ENCODE measurements at places on chromosomes 7 and 10.

- DNase-seq, result no peak
Observed at GRCh38 chr10:21760332-21760731, 226.3 kb downstream of the MLLT10 start.

GRCh38 chr7:1526271-1526754, 4.2 kb upstream of the MAFK start:
- DNase-seq, result no peak

- no peak for DNase-seq
Observed at GRCh38 chr7:98653601-98654310, 36.7 kb downstream of the NPTX2 start.

- no peak for DNase-seq
Observed at GRCh38 chr10:117138838-117139580, 939 bp upstream of the VAX1 start.

- no peak for DNase-seq
Observed at GRCh38 chr7:20785157-20786048, 1.3 kb downstream of the SP8 start.

GRCh38 chr7:76122516-76123239, 74.8 kb downstream of the MDH2 start:
- no peak for DNase-seq

DNA sequence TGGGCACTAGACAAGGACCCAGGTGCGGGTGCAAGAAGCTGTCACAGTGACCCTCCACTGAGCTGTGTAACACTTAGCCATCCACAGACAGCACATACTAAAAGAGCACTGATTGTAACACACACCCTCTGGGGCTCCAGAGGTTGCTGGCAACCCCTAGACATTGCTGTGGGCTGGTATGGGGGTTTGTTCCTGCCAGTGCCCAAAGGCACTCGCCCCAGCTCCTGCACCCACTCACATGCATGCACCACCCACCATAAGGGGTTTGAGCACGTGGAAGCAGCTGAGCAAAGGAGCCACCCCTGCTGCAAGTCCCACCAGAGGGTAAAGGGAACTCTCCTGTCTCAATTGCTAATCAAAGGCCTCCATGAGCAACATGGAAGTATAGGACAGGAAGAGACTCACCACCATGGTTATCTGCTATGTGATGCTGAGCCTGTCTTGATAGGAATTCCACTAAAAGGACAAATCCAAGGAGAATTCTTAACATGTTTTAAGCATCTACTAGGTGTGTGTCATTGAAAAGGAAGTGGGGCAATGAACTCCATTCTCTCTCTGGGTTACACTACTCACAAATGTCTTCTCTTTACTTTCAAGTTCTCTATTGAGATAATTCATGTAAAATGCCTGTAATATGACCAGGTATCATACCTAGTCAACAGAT, 103.1 kb downstream of the GFRA1 start:
- no peak for DNase-seq

GRCh38 chr10:20040012-20040411, 223.8 kb downstream of the PLXDC2 start:
- DNase-seq, result no peak

- no peak for DNase-seq
Observed at GRCh38 chr7:28470344-28470743, 58.0 kb downstream of the CREB5 start.

- DNase-seq, result no peak
Observed at GRCh38 chr10:110068780-110069179, 61.0 kb downstream of the ADD3 start.

- DNase-seq, result no peak
Observed at GRCh38 chr10:26540601-26541000, 102.5 kb downstream of the APBB1IP start.

DNA sequence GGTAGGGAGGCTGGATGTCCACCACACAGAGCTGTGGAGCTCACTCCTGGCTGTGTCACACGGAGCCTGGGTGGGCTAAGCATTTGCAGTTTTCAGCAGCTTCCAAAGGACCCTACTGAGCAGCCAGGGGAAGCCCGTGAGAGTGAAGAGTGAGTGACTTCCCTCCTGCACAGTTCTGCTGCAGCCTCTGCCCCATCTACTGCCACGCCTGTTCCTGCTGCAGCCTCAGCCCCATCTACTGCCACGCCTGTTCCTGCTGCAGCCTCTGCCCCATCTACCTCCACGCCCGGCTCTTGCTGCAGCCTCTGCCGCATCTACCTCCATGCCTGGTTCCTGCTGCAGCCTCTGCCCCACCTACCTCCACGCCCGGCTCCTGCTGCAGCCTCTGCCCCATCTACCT, 12.2 kb downstream of the ADAM8 start:
- no peak for DNase-seq

DNA sequence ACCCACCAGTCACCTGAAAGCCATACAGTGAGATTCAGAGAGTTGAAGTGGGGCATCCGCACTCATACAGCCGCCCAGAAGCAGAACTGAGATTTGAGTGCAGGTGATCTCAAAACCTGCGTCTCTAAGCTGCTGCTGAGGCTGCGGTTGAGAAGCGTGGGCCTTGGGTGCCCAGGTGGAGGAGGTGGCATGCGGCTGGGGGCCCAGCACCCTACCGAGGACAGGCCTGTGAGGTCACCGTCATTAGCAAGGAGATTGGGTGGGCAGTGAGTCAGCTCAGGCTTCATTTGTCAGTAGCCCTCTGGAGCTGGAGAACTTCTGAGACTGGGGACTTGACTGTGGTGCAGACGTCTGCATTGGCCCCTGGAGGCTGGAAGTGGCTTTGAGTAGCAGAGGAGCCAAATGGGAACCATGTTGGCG, 29.8 kb downstream of the ZMIZ1 start:
- DNase-seq, result no peak

DNA sequence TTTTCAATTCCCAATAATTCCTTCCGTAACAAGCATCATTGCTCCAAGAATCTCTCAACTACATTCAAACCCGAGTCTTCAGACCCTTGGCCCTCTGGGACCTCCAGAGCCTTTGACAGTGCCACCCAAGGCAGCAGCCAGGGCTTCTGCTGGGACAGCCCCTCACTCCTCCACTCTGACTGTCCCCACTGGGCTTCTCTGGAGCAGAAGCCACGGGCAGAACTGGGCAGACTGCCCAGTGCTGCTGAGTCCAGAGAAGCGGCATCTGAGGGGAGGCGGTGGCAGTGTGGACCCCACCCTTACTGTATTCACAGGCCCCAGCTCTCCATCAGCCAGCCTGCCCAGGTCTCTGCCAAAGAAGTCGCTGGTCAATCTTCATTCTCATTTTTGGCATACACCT, 8.8 kb downstream of the CYREN start:
- DNase-seq, result no peak

- DNase-seq, result peak; percentile 99
Observed at GRCh38 chr7:33986951-33987947, 81.9 kb downstream of the BMPER start.

- peak; percentile 23 for DNase-seq
Observed at GRCh38 chr7:137151041-137151689, 192.4 kb downstream of the PTN start.

DNA sequence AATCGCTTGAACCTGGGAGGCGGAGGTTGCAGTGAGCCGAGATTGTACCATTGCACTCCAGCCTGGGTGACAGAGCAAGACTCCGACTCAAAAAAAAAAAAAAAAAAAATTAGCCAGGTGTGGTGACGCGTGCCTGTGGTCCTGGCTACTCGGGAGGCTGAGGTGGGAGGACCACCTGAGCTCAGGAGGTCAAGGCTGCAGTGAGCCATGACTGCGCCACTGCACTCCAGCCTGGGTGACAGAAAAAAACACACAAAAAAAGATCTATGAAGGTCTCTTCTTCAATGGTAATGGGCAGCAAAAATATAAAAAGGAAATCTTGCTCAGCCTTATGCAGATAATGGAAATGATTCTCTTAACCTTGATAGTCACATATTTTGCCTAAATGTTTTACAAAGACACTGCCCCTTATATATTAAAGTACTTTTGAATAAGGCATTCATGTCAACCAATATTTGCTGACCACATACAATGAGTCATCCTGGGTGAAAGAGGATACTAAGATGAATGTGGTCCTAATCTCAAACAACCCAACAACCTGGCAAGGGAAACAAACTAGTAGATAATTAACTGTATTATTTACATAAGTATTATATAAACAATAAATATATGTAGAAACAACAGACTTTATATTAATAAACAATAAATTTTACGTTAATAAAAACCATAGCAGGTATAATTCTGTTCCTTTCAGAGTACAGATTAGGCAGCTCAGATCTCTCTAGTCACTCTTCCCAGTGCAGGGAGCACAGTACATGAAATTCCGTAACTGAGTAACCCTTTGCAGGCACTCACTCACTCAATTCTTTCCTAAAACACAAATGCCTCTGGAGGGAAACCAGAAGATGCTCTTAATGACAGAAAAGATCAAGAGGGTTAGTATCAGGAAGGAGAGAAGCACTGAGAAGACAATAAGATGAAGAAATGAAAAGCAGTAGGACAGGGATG, 8.1 kb downstream of the TOMM7 start:
- DNase-seq, result no peak

- DNase-seq, result no peak
Observed at GRCh38 chr10:2754943-2755342, 312.4 kb upstream of the PFKP start.

- no peak for DNase-seq
Observed at GRCh38 chr10:112409755-112410154, 35.8 kb downstream of the ACSL5 start.

DNA sequence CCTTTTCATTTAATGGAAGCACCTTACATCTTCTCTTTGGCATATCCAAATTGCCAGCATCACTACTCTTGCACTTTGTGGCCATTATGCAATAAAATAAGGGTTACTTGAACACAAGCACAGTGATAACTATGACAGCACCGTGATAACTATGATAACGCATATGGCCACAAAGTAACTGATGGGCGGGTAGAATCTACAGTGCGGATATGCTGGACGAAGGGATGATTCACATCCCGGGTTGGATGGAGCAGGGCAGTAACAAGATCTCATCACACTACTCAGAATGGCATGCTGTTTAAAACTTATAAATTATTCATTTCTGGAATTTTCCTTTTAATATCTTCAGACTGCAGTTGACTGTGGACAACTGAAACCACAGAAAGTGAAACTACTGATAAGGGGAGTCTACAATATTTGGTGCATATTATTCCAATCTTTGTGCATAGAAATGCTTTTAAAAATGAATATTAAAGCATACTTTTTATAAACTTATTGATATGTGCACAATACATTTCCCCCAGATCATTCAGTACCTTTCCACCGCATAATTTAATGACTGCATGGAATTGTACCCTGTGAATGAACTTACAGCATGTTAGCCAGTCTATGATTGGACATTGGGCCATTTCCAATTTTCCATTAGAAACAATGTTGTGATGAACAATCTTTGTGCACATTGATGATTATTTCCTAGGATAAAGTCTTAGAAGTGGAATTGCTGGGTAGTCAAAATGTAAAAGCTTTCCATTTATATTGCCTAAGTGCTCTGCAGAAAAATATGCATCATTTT, 136.4 kb downstream of the WNT2 start:
- no peak for DNase-seq

DNA sequence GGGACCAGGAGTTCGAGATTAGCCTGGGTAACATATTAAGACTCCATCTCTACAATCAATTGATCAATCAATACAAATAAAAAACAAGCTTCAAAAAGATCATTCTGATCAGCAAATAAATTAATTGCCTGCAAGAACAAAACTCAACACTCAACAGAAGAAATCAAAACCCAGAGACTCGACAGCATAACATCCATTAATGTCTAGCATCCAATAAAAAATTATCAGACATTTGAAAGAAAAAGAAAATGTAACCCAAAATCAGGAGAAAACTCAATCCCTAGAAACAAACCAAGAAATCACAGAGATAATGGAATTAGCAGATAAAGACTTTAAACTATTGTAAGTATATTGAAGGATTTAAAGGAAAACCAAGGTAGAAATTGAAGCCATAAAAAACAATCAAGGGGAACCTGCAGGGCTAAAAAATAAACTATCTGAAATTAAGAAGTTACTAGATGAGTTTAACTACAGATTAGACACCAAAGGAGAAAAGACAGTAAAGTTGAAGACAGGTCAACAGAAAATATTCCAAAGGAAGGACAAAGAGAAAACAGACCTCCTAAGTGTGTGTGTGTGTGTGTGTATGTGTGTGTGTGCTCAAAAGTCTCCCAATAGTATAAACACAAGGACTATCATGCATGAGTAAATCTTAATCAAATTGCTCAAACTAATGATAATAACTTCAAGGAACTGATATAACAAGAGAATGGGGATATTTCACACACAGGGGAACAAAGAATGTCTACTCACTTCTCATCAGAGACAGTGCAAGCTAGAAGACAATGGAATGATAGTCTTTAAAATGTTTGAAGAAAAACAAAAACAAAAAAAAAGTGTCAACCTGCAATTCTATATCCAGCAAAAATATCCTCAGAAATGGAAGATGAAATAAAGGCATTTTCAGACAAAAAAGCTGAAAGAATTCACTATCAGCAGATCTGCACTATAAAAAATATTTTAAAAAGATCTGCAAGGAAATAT, 7.7 kb downstream of the NUDCD3 start:
- DNase-seq, result no peak

- DNase-seq, result no peak
Observed at GRCh38 chr10:28246023-28246422, 56.8 kb downstream of the MPP7 start.

DNA sequence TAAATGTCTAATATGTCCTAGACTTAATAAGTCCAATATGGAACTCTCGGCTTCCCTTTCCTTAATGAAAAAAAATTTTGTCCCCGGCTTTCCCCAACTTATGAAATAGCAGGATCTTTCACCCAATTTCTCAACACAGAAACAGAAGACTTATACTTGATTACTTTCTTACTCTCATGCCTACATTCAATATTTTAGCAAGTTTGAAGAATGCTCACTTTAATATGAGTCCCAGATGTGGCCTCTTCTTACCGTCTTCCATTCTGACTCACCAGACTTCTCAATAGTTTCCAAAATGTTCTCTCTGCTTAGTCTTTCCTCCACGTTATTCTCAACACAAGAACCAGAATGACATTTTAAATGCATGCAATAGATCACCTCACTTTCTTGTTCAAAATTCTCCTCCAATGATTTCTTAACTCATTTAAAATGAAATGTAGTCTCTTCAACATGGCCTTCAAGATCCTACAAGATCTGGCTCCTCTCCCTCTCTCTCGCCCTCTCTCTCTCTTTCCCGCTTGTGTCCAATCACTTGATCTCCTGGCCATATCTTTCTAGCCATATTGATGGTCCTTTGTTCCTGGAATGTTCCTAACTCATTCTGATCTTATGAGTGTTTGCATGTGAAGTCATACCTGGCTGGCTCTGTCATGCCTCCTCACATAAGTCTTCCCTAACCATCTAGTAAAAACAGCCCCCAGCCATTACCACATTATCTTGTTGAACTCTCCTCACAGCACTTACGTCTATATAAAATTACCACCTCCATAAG, 119.7 kb upstream of the FAM3C start:
- peak; percentile 53 for DNase-seq

- DNase-seq, result peak; percentile 96
Observed at GRCh38 chr7:151592868-151593486, 73.3 kb upstream of the RHEB start.

DNA sequence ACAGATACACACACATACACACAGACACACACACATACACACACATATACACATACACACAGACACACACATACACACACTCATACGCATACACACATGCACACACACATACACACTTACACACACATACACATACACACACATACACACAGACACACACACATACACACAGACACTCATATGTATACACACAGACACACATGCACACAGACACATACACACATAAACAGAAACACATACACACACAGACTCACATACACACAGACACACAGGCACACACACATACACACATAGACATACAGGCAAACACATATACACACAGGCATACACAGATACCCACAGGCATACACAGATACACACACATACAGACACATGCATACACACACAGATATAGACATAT, 143.9 kb upstream of the LYZL2 start:
- no peak for DNase-seq

- no peak for DNase-seq
Observed at GRCh38 chr7:66735850-66736249, 4.7 kb upstream of the RABGEF1 start.

All from fibroblast of skin of left biceps (primary cell).